Activated CD4-positive, CD25-positive, alpha-beta regulatory T cell (primary cell): ENCODE measurements at places on chromosomes 12 and 14.

GRCh38 chr14:69096781-69097475 lies 56.0 kb downstream of the DCAF5 start:
- no peak for DNase-seq

- no peak for DNase-seq
Measured at GRCh38 chr14:38038986-38039385, 168.7 kb upstream of the SSTR1 start.

DNA sequence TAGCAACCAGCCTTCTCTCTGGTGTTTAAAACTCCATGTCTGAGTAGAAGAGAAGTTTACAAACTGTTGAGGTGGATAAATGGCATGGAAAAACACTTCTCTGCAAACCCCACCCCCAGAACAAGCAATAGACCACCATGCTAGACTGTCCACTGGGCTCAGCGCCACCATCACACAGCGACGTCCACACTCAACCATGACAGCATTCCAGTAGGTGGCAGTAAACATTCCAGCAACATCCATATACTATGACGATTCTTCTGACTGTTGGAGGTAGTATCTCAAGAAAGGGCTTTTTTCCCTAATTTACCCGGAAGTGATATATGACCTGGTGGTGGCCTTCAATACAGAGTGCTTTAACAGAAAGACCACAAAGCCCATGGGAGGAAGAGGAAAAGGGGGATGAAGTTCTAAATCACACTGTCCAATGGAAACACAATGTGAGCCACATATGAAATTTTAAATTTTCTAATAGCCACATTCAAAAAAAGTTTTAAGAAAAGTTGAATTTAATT lies 152.2 kb downstream of the SLC15A4 start:
- DNase-seq = no peak

DNA sequence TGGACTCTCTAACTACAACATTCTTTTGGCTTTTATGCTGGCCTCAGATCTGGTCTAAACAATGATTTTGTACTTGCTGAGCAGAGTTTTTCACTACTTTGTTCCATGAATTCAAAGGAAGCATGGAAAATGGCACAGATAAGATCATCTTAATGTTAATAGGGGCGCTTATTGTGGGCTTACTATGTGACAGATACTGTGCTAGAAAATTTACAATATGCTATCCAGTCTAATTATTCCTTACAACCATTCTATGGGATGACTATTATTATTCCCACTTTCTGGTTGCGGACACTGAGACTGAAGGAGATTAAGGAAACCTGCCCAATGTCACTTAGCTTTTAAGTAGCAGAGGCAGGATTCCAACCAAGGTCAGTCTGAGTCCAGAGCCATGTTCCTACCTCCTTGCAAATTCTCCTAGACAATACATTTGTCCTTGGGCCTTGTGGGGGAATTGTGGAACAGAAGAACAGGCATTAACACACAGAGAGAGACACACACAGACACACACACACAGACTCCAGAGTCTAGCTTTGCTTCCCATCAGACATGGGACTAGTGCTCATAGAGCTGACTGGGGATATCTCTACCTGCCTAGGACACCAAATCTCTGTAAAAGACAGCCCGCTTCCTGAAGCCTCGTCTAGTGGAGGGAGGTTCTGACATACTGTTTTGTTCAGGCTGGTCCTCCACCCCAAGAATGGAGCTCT lies 107.7 kb downstream of the SLC38A1 start:
- no peak for DNase-seq

DNA sequence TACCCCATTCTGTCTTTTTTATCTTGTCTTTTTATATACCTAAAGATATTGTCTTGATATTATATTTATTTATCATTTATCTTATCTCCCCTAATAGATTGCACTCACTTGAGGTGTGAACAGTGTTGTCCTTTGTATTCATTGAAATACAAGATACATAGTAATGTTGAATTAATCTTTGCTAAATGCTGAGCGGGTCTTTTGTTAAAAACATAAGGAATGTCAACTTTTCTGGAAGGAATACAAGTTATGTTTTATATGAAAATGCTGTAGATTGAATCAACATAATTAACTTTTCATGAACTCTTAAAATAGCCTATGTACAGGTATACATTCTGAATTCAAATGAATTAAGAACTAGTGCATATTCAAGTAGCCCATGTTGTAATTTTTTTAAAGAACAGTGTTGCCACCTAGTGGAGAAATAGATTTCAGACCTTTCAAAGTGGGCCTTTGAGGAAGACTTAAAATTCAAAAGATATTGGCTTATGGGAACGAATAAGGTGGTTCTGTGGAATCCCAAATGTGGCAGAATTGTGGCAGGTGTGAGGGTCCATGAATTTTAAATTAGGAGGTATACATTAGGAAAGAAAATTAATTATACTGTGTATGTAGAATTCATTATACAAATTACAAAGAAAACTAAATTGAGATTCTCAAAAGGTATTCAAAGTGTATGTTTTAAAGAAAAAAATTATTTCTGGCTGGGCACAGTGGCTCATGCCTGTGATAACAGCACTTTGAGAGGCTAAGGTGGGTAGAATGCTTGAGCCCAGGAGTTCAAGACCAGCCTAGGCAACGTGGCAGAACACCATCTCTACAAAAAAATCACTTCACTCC lies 19.1 kb downstream of the BBOF1 start:
- DNase-seq = no peak

GRCh38 chr12:38919191-38919590 lies 13.8 kb upstream of the CPNE8 start:
- no peak for DNase-seq

DNA sequence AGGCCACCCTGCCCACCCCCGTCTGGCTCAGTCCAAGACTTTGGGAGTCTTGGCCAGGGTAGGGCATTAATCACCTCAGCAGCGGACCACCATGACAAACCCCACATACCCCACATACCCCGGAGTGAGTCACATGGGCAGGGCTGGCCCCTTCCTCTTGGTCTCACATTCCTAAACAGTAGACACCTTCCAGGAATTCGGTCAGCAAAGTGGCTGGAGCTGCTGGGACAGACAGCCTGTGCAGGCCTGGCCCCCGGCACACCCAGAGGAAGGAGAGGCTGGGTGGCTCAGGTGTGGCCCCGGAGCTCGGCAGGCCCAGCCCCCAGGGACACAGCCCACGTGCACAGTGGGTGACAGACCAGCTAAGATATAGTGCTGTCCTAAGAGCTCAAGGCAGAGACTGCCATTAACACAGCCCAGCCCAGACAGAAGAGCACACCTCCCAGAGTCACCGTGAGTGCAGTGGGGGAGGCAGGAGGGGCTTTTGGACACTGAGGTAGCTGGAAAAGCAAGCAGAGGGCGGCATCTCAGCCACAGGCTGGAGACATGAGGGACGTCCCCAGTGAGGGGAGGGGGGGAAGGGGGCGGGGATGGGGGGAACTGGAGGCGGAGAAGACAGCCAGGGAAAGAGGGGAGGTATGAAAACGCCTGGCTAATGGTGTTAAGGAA lies 24.0 kb downstream of the CCDC85C start:
- DNase-seq = no peak

- DNase-seq = no peak
Measured at GRCh38 chr12:49885118-49885517, 18.6 kb downstream of the FAIM2 start.

DNA sequence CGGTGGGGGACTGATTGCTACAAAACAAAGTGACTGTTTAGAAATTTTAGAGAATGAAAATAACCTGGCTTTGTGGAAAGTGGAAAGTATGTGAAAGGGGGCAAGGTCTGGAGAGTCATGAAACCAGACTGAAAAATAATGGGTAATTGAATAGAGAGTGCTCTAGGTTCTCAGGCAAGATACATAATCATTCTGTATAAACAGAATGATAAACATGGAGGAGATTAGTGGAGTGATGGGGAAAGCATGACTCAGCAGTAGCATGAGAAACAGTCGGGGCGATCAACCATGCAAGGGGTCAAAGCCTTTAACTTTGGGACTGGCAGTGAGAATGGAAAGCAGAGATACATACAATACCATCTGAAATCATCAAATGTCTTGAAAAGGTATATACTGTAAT lies 332.5 kb downstream of the CCER1 start:
- no peak for DNase-seq

- no peak for DNase-seq
Measured at GRCh38 chr14:92734618-92735017, 13.8 kb downstream of the LGMN start.

GRCh38 chr14:53938136-53938837 lies 18.3 kb downstream of the BMP4 start:
- DNase-seq = no peak

DNA sequence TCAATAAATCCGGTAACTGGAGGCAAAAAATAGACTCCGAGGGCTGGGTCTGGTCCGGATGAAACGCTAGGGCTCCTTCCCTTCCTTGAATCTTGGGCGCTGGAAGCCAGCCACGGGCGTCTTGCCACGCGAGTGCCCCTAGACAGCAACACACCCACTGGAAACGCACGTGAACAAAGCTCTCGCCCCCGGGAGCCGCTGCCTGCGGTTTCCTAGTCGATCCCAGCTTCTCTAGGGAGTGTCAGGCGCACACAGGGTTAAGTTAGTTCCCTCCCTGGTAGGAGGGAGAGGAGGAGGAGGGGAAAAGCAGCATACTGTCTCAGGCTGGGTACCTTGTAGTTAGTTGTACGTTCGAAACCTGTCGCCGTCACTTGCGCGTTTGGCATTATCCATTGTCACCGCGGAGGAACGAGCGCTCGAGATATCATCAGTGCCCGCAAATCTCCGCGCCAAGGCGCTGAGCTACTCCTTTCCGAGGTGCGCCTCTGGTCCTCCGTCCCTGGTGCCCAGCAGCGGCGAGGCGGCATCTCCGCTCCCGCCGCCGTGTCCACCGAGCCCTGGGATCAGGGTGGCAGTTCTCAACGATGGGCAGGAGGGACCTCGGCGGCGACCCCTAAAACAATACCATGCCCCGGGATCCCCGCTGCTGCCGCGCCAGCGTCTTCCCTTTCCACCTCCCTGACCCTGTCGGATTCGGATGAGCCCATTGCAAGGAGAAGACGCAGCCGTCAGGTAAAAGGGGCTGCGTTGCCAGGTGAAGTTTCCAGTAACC lies at the start of gene FLRT2:
FLRT2 (plus strand) TSS at position 342 of the 772 bp plus-strand sequence. CDS start 91,371 bp downstream, outside the sequence.
- no peak for DNase-seq

DNA sequence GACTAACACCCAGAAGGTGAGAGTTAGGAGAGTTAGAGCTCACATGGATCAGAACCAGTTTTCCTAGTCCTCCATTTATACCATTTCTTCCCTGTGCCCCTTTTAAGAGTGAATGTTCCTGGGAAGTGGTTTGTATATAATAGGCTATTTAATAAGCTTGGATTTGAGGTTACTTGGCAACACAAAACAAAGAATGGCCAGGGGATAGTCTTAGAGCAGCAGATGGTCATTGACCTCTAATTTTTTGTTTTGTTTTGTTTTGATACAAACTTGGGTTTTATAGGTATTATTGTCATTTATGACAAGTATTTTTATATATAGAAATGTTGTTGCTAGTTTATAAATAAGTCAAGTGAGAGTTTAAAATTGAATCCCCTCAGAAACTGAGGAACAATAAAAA lies 35.8 kb downstream of the VEZT start:
- DNase-seq = no peak

- no peak for DNase-seq
Measured at GRCh38 chr12:133156125-133156690, 25.1 kb upstream of the ZNF268 start.

DNA sequence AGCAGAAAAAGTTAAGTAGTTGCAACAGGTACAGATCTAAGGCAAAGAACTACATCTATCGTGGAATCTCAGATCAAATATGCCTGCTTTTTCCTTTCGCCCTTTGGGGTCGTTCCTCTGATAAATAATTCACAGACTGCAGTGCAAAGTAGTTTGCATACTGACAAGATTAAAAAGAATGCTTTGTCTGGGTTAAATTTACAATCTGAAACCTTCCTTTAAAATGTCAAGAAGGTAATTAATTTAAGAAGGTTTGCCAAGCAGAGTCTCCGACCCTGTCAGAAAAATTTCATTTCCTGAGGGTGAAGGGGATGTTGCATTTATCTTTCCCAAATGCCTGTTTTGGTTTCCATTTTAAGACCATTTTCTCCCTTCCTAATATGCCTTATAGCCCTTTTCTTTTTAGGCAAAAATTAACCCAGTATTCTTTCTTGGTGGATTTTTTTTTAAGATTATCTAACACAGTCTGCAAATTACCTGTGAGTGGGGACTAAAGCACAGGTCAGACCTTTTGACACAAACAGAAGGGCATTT lies 406.9 kb downstream of the LRIG3 start:
- no peak for DNase-seq

- no peak for DNase-seq
Measured at GRCh38 chr14:89357655-89358297, 59.3 kb downstream of the FOXN3 start.

DNA sequence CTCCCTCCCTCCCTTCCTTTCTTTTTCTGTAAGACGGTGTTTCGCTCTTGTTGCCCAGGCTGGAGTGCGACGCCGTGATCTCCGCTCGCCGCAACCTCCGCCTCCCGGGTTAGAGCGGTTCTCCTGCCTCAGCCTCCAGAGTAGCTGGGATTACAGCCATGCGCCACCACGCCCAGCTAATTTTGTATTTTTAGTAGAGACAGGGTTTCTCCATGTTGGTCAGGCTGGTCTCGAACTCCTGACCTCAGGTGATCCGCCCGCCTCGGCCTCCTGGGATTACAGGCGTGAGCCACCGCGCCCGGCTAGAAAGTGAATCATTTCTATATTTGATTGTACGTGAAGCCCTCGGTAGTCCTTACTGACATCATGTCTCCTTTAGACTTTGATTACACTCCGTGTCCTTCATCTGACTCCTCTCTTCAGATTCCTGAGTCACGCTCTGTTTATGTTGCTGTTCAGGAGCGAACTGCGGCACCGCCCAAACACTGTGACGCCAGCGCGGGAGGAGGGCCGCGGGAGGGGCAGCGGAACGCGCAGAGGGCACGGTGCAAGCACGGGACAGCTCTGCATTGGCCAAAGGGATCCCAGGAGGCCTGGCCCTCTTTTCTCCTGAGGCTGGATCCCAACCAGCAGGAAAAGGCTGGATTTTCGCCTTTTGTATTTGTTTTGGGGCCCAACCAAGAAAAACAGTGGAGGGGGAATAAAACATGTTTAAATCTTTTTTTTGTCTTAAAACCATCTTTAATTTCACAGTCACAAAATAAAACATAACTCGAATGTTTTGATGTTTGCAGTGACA lies 538 bp upstream of the GABARAPL1 start:
- peak; percentile 62 for DNase-seq

- no peak for DNase-seq
Measured at GRCh38 chr14:33986804-33987203, 35.9 kb upstream of the EGLN3 start.

DNA sequence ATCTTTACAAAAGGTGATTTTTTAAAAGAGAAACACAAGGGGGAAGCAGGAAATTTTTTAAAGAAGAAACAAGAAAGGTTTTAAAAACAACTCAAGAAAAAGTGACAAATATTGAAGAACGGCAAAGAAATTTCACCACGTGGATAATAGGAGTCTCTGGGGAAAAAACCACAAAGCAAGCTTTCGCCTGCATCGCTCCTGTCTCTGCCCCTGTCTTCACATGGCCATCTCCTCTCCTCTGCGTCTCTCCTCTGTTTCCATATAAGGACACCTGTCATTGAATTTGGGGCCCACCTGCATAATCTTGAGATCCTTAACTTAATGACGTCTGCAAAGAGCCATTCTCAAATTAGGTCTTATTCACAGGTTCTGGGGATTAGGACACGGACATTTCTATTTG lies 175.8 kb downstream of the ETV6 start:
- no peak for DNase-seq
